ENCODE measurements at places on chromosomes 3 and 15. TPM values are rescaled to one million over a fixed set of nuclear protein-coding genes. Genes with fewer than 3 reads are reported as not detected.

Gene GASK1A
- total RNA-seq = not detected

Gene STAB1
- total RNA-seq = 277 TPM

Gene LSAMP
- total RNA-seq = 2.1 TPM

Gene HLTF
- 10.5 TPM for total RNA-seq

DNA sequence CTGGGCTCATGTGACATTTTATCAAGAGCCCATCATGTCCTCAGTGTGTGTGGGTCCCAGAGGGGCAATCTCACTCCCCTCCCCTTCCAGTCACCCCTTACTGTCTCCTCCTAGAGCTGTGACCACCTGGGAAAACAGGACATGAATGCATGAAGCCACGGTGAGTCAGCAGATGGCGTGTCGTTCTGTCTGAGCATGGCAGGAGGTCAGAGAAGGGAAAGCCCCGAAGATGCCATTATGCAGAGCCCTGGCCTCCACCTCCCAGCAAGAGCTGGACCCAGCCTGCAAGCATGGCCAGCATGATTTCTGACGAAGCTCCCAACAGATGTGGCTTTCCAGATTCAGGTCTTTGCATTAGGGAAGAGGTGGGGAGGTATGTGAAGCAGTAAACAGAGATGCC, 118.5 kb downstream of the TLE3 start:
- DNase-seq = no peak

Data from glomerular endothelial cell (primary cell).